ENCODE measurements at places on chromosomes 6 and 20.

- DNase-seq = no peak
Observed at GRCh38 chr20:15445056-15445840, 1107.8 kb upstream of the FLRT3 start.

GRCh38 chr6:145836170-145836569, 21.6 kb upstream of the FBXO30 start:
- no peak for DNase-seq

DNA sequence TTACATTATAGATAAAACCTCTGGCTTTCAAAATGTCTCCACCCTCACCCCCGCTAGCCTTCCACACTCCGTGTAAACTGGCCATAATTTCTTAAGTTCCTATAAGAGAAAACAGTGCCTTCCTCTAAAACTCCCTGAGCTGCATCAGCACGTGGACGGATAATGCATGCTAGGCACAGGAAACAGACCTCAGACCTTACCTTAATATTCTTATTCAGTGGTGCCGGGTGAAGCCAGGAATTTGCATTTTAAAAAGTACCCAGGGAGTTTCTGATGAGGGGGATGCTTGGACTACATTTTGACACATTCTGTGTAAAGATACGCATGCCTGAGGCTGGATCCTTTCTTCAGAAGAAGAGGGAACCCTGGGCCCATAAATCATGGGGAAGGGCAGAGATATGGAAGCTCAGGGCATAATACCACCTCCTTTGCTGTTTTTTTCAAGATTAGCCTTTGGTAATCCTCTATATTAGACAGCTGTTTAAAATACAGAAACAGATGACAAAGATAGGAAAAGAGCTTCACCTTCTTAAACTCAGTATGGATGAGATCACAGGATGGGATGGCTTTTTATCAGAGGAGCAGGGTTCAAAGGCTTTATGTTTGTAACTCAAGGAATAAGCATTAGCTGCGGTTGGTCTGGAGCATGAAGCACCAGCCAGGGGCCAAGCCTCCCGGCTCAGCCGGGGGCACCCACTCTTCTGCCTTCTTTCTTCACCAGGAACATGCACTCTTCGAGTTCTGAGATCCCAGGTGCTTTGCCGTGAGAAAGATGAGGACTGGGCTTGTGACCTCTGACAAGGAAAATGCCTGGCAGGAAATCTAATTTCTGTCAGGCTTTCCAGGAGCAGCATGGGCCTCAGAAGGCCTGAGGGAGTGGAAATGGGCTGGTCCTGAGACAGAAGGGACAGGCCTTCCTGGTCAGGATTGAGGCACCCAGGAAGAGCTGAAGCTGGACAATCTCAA, 218.1 kb upstream of the SOX4 start:
- no peak for DNase-seq

DNA sequence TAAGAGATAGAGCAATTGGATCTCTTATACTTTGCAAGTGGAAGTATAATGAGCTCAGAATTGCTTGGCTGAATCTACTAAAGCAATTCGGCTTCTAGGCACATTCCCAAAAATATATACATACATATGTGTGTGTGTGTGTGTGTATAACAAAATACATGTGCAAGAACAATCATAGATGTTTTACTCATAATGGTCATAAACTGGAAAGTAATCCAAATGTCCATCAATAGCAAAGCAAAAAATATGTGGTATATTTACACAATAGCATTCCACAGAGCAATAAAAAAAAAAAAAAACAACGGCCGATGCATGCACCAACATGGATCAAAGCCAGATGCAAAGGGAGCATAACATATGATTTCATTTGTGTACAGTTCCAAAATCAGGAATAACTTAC, 707.9 kb downstream of the RFPL4B start:
- no peak for DNase-seq

DNA sequence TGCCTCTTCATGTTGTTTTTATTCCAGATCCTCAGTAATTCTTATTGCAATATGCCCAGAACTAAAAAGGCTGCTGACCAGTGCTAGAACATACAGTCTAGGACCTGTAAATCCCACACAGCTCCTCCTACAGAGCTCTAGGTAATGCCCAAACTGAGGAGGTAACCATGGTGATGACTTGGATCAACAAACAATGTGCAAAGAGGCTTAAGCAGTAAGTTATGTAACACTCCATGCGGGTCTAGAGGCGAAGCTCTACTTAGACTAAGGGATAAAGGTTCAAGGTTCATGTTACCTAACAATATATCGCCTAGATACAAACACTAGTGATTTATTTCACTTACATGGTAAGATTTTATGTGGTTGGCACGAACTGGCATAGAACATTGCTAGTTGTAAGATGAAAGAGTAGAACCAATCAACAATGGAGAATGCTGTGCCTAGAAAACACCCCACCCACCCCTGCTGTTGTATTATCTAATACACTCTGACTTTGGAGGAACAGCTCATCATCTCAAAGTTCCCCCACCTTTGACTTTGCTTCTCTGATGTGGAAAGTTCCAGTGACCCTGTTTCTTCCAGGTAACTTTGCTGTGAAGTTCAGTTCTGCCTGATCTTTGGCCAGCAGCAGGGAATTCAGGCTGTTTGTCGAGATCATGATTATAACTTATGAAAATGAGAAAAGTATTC, 242.4 kb downstream of the ALDH8A1 start:
- DNase-seq = no peak

DNA sequence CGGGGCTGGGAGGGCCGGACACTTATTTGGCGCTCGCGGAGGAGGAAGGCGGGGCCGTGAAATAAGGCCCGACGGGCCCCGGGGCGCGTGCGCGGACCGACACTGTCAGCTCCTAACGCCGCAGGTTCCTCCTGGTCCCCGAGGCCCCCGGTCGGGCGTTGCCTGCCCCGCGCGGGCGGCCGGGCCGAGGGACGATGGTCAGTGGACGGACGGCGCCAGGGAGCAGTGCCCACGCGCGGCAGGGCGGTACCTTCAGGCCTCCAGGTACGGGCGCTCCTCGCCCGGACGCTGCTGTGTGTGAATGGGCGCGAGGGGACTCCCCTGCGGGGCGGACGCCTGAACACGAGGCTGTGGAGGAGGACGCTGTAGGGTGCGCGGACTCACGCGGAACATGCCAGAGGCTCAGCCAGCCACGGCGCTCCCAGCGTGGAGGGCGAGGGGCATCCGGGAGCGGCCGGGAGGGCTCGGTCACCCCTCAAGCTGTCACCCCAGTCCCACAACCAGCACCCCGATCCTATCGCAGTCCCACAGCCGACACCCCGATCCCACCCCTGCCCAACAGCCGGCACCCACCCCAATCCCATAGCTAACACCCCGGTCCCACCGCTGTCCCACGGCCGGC, 339 bp upstream of the GMEB2 start:
- DNase-seq = peak; percentile 98

GRCh38 chr6:49097116-49097515, 365.9 kb downstream of the MMUT start:
- DNase-seq = no peak

DNA sequence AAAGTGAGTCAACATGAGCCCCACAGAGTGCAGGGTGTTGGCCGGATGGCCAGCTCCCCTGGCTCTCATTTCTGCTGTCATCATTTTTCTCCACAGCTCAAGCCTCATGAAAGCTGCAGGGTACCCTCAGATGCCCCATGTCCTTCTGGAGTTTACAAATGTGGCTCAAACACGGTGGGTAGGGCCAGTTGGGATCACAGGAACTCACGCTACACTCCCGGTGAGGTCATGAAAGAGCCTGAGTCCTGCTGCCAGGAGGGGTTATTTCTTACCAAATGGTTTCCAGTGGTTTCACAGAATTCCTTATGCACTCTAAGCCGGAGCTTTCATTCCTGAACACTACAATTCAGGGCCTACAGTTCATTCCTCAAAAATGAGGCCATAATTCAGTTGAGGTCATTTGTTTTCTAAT, 78.7 kb downstream of the TMEM170B start:
- DNase-seq = no peak

GRCh38 chr6:30483677-30484279, 5.5 kb upstream of the HLA-E start:
- peak; percentile 86 for DNase-seq

DNA sequence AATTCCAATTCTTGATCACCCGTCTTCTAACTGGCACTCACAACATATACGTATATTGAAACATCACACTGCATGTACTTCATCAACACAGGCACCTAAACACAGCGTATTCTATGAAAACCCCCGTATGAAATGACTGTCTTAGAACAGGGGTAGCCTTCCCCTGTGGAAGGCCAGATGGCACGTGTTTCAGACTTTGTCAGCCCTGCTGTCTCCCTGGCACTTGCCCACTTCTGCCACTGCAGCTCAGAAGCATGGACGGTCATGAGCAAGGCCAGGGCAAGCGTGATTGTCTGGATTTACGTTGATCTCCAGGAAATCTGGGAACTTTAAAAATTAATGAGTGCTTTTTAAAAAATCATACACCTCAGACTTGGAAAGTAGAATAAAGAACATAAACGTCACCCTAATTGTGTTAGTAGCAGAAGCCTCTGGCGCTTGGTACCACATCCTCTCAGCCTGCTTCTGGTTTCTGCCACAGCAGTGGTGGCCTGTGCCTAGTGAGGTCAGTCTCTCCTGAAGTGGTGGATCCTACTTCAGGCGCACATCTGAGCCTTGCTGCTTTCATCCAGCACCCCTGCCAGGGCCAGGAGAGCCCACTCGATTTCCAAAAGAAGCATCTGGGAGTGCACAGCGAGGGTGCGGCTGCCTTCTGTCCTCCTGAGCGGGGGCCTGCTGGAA, 18.3 kb downstream of the PDE10A start:
- DNase-seq = no peak

- DNase-seq = no peak
Observed at GRCh38 chr6:111806165-111806547, 67.1 kb downstream of the FYN start.

DNA sequence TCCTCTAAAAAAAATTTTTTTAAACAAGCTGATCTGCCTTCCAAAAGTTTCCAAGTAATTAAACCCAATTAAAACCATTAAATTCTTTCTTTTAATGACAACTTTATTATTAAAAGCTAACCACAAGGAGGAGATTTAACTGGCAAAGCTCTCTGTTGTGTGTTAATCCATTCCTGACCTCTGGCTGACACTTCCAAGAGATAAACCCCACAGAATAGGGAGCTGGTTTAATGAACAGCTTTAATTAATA, 230.8 kb downstream of the EYA2 start:
- DNase-seq = no peak

DNA sequence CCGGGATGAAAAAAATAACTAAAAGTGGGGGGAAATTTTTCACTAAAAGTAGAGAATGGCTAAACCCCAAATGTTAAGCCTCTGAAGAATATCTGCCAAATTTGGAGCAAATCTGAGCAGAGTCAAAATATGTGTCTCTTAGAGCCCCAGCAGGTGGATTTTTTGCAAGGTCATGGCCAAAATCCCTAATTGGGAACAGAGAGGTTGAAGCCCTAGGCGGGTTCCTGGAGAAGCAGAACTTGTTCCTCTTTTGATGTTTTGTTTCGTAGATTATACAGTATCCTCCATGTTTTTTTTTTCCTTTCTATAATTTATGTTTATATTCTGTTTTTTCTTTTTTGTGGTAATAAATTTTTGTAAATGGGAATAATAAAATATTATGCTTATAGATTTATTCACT, 94.4 kb downstream of the PLCB4 start:
- DNase-seq = no peak

DNA sequence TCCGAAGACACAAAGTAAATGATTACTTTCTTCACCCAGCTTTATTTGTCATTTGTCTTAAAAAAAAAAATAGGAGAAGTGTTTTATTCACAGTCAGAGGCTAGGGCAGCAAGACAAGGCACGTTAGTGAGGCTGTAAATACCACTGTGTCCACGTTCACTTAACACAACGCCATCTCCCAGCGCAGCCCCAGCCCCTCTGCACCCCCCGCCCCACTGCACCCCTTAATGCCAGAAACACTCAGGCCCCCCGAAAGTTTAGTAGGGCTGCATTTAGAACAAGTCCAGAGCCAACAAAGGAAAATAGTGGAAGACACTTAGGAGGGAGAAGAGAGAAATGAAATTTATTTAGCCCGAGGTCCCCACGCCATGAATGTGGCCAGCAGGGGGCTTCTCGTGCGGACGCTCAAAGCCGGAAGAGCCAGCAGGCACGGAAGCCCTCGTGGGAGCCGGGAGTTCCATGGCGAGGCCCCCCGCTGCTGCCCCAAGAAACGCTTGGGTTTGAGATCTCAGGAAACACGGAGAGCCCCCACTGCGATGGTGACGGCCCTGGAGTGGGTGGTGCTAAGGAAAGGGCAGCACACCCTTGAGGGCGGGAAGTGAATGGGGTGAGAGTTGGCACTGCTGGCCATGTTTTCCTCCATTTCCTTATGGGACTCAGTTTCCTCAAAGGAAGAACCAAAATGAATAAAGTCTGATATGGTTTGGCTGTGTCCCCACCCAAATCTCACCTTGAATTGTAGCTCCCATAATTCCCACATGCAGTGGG, 50.2 kb downstream of the IYD start:
- DNase-seq = peak; percentile 81

GRCh38 chr20:43442282-43442880, 15.3 kb upstream of the SRSF6 start:
- DNase-seq = no peak

DNA sequence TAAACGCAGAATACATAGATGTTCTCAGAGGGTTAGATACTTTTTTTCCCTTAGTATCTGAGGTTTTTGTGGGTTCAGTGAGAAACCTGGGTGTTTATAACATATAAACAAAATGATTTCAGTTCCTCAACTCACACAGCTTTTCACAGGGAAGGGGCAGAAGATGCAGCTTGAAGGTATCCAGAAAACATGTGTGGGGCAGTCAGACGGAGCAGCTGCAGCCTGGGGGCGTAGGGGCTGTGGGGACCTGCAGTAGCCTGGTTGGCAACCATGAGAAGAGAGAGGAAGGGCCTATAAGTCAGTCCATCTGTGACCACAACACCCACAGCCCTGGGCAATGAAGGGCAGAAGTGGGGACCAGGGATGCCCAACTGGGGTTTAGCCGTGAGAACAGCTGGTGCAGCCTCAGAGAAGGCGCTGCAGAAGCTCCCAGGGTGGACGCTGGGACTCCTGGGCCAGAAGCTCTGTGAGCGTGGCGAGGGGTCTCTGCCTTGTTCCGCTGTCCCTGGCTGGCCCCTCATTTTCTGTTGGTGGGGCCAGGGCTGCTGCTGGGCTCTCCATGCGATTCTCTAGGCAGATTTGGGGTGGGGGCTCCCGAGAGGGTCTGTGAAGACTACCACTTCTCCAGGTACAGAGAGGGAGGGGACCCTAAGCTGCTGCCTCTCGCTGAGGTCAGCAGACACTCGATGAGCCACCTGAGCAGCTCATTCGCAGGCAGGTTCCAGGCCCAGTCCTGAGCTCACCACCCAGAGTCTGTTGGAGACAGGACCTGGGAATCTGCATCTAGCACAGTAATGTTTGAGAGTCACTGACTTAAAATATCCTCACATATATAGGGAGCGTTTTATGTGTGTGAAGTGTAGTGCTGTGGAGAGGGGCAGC, 181.2 kb downstream of the ZDHHC14 start:
- DNase-seq = peak; percentile 69

GRCh38 chr20:64130271-64130670, 22.9 kb upstream of the NPBWR2 start:
- peak; percentile 45 for DNase-seq
